Activated CD4-positive, alpha-beta T cell treated with anti-CD3 and anti-CD28 coated beads, Interleukin-2, amount 50 U/mL, for 1 hour (primary cell): ENCODE measurements at places on chromosomes 1 and 21.

DNA sequence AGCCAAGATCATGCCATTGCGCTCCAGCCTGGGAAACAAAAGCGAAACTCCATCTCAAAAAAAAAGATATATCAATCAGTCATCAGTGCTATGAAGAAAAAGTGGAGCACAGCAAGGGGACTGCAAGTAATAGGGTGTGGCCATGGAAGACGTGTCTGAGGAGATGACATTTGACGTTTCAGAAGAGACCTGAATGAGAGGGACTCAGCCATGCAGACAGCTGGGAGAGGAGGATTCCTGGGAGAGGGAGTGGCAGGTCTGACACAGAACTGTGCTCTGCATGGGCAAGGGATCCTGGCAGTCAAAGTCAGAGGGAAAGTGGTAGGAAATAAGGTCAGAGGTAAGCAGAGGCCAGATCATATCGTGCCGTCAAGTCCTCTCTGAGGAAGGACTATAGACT, 3.3 kb downstream of the LAX1 start:
- DNase-seq, result no peak

DNA sequence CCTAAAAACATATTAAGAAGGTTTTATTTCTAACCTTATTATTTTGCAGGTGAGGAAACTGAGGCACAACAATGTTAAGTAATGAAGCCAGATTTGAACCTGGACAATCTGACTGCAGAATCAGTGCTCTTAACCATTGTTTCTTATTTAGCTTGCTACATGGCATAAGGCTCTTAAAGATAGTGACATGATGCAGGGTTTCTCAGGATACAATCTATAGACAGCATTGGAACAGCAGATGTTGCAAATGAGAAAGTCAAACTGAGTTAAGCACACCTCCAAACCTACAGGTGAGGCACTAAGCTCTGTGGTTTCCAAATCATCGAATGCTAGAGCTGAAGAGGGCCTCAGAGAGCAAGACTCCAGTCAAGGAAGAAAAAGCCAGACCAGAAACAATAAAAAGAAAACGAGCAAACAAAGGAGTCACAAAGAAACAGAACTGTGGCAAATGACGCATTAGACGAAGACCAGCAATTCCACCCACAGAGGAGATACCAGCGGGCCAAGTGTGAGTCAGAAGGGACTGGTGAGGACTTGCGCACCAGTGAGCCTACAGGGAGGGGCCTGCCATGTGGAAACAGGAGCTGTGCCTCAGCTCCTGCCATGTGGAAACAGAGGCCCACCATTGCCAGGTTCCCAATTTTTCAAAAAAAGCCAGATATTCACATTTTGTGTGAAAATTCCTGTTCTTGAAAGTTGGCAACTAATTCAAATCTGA, 14.4 kb downstream of the CD58 start:
- peak; percentile 66 for DNase-seq

DNA sequence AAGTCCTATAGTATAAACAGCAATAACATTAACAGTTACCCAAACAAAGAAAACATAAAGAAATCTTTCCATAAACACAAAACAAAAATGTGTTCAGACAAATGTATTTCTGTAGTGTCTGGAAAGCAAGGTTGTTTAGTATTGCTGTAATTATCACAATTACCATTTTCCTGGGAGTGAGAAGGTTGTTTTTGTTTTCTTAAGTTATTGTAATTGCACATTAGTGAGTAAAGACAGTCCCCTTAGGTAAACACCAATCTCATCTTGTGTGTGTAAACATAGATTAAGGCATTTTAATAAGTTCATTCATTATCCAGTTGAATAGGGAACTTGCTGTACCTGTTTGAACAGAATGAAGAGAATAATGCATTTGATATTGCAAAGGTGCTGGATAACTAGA, 356.9 kb upstream of the ADGRL4 start:
- no peak for DNase-seq

- DNase-seq, result no peak
Observed at GRCh38 chr1:76690766-76691165, 176.5 kb upstream of the ST6GALNAC5 start.

- no peak for DNase-seq
Observed at GRCh38 chr1:20070357-20070756, 363 bp downstream of the PLA2G5 start.

DNA sequence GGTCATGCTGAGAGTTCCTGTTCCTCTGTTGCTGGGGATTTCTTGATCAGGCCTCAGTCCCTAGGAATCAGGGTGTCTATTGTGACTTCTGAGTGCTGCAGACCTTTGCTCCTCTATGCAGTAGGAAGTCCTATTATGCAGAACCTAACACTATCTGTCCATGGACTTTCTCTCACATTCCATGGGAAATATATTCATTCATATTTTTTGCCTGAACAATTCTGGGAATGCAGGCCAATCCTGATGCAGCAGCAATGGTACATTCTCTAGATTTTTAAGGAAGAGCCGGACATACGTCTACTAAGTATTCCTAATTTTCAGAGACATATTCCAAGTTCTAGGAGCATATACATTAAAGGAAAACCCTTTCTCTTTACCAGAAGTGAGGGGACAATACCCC, 61.1 kb upstream of the C1orf87 start:
- DNase-seq, result no peak

DNA sequence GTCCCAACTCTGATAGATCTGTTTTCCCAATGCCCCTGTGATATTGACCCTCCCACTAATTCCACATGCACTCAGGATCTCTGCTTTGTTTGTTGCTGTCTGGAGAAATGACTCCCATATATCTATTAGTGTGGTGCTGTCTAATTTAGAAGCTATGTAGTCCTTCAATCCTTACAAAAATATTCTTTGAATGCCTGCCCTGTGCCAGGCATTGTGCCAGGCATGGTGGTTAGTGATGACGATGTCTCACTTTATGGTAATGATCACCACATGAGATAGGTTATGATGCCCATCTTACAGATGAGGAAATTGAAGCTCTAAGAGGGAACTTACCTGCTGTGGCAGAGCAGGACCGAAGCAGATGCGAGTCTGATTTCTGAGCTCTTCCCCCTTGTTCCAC, 12.9 kb downstream of the MYOG start:
- DNase-seq, result no peak

- no peak for DNase-seq
Observed at GRCh38 chr1:160162931-160163330, 11.5 kb downstream of the ATP1A4 start.

DNA sequence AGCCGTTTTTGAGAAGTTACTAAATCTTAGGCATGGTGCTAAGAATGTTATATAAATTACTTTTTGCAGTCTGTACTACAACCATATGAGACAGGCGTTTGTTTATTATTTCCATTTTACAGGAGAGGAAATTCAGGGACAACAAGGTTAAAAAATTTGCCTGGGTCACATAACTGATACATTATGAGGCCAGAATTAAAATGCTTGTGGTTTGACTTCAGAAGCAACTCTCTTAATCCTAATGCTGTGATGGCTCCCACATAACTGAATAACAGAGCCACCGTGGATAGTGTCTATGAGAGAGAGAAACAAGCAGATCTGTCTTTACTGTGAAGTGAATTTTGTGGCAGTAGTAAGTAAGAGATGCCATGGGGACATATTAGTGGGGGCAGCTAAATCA, 184.9 kb downstream of the NCAM2 start:
- DNase-seq, result no peak

DNA sequence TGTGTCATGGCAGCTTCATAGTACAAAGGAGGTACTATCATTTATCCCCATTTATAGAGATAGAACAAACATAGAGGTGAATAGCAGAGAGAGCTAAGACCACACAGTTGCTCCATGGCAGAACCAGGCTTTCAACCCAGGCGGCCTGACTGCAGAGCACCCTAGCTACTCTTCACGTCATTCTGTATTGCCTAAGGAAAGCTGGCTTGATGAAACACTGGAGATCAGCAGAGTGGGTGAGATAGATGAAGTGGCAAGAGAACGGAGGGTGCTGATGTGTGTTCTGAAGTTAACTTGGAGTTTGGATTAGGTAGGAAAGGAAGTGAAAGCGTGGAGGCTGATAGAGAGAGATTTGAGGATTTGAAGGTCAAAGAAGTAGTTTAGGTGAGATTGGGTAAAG, 47.9 kb upstream of the RWDD3 start:
- no peak for DNase-seq

GRCh38 chr1:119010201-119010600, 22.1 kb upstream of the TBX15 start:
- no peak for DNase-seq

GRCh38 chr1:189662190-189662589, 815.5 kb downstream of the BRINP3 start:
- DNase-seq, result no peak

DNA sequence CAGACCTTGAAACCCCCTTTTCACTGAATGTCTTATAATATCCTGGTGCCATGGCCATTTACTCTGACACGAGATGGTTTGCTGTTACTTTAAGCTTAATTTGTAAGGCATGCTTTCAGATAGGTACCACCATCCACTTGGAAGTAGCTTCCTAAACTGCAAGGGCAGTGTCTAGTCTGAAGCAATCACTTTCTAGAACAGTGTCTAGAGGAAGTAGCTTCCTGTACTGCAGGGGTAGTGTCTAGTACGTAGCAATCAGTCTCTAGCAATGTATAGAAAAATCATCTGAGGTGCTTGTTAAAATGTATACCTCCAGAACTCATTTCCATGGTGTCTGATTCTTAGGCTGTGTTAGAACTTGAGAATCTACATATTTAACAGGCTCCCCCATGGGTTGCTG, 42.5 kb downstream of the ZBTB40 start:
- DNase-seq, result no peak

DNA sequence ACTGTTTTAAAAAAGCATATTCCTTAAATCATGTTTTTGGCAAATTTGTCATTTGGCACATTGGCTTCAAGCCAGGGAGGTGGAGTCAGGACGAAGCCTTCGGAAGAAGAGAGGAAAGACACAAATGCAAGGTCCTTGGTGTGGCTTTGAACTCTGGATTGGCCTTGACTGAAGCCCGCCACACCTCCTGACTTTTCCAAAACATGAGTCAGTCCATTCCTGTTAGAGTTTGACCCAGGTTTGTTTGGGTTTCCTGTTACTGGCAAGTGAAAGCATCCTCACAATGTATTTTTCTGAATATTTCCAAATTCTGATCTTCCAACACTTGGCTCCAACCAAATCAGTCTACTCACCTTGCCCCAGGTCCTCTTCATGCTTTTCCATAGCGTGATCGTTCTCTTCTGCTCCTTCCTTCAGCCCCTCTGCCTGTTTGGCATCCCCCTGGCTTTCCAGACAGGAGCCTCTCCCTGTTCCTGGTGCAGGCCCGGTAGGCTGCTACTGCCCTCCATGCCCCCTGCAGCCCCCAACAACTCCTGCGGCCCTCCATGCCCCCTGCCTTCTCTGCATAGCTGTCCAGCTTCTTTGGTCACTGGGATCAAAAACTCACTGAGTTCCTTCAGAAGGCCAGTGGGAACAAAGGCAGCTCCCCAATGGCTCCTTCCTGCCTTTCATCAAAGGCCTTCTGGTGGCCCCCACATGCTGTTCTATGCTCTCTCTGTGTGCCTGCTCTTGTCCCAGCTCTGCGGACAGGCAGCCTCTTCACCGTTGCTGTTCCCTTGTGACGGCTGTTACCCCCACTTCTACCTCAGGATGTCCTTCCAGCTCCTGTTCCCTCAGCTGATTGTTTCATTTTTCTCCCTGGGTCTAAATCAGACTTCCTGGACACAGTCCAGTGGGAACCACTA, 30.4 kb upstream of the SLC30A1 start:
- DNase-seq, result no peak

- no peak for DNase-seq
Observed at GRCh38 chr1:84353695-84354094, 44.6 kb upstream of the DNASE2B start.

DNA sequence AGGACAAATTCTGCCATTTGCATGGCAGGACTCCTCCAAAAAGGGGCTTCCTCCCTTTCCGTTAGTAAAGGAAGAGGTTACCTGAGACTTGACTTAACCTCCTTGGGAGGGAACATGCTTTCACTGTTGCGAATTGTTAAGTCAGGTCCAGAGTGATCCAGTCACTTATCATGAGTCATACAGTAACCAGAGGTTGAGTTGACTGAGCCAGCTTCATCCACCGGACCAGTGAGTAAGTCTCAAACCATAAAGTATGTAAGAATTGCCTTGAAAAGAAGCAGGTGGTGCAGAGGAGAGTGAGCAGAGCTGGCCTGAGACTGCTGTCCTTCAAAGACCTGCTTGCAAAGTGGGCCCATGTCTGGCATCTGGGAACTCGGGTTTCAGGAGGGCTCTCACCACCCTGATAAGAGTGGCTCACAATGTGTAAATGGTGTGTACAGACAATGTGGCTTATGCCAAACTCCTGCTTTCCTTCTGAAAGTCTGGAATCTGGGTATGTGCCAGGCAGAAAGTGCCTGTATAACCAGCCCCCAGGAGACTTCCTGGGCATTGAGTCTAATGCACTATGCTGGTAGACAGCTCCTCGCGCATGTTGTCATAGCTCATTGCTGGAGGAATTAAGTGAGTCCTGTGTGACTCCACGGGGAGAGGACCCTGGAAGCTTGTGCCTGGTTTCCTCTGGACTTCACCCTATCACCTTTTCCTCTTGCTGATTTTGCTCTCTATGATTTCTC, 84.3 kb upstream of the KLHDC7A start:
- no peak for DNase-seq

DNA sequence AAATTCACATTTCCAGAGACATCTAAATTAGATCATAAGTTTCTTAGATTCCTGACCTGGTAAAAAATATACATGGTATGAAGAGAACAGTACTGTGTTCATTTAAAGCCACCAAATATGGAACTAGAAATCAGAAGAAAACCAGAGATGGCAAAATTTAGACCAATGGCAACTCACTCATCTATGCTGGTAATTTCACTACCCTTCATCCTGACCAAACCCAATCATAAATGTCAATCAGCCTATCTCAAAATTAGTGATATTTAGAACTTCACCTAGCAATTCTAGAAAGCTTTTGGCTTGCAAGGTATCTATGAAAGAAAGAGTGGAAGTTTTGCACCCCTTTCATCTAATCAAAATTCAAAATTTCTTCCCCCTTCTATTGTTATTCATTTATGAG, 107.7 kb downstream of the NIBAN1 start:
- no peak for DNase-seq

- no peak for DNase-seq
Observed at GRCh38 chr1:53395671-53396215, 63.5 kb upstream of the DMRTB1 start.

GRCh38 chr21:26852423-26852822, 7.2 kb upstream of the ADAMTS1 start:
- DNase-seq, result no peak

DNA sequence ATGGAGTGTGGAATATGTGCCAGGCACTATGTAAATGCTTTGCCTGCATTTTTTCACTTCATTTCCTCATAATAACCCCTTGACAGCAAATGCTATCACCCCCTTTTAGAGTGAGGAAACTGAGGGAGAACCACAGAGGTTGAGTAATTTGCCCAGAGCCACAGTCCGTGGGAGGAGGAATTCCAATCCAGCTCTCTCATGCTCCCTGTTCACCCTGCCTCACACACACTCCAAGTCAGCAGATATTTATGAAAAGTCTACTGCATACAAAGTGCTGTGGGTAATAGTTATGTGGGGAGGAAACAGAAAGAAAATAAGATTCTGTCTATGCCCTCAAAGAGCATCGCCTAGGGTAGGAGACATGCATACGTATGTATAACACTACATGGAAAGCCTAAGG, 30.9 kb upstream of the RBM15 start:
- DNase-seq, result no peak

- DNase-seq, result no peak
Observed at GRCh38 chr1:78292361-78292760, 198.4 kb upstream of the PTGFR start.
